Activated CD4-positive, CD25-positive, alpha-beta regulatory T cell treated with anti-CD3 and anti-CD28 coated beads, Interleukin-2, amount 50 U/mL, for 24 hours (primary cell): ENCODE measurements at places on chromosomes 13 and 19.

GRCh38 chr13:112897956-112898620, 70.9 kb upstream of the MCF2L start:
- ATAC-seq = no peak

DNA sequence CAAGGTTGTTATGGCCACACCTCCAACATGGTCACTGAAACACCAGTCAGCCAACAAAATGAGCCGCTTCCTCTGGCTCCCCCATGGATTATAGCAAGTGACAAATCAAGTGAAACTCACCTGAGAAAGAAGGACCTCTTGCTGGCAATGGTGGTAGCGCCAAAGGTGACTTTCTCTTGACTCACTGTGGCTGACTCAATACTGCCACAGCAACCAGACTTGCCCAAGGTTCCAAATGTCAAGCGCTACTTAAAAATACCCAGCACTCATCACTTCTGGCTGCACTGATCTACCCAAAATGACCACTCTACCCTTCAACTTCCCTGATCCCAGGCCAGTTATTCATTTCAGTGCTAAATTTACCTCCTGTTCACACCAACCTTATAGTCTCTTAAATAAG, 495.5 kb downstream of the FOXO1 start:
- ATAC-seq = peak; percentile 95

DNA sequence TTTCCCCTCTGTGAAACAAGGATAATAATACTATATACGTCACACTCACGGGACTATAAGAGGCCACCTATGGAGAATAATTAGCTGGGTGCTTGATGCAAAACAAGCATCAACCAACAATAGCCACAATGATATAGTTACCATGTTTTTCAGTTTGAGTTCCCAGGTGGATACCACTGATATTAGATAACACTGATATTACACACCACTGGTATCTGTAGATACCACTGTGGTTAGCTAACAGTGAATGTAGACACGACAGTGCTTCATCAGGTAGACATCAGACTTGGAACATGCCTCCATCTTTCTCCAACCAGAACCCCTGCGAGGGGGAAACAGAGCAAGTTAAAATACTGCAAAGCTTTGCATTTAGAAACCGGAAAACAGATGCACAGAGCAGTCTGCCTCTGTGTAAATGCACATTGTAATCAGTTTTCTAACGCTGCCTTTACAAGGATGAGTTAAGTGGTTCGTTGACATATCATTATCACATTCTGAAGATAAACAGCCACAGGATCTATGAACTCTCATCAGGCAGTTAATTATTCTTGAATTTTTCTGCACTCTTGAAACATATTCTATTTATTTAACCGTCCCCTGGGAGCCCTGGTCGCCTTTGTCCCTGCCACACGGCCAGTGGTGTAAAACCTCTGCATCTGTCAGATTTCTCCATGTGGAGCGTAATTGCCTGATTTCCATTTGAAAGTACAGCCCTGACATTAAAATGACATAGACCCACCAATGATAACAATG, 80.7 kb downstream of the RNASEH2B start:
- ATAC-seq = no peak

GRCh38 chr13:50893211-50893852, 16.3 kb upstream of the RNASEH2B start:
- peak; percentile 96 for ATAC-seq

- no peak for ATAC-seq
Observed at GRCh38 chr13:75507027-75508001, 25.3 kb upstream of the TBC1D4 start.

DNA sequence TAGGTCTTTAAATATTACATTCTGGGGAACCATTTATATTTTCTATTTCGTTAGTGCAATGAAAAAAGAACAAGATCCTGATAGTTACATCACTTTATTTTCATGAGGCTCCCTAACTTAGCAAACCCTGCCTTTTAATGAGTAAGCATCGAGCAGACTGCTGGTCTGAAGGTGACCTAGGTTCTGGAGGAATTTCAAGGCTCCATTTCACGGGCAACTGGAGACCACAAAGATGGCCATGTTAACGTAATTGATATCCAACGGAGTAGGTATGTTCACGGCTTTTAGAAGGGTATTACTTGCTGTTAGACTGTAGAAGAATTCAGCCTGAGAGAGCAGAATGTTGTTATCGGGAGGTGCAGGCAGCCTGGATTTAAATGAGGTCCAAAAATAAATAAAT, 1597.6 kb downstream of the EFNB2 start:
- no peak for ATAC-seq

- no peak for ATAC-seq
Observed at GRCh38 chr13:28058866-28059613, 41.3 kb downstream of the FLT3 start.

- no peak for ATAC-seq
Observed at GRCh38 chr13:38647312-38647711, 39.6 kb upstream of the FREM2 start.

GRCh38 chr13:94196413-94196812, 283.1 kb downstream of the DCT start:
- no peak for ATAC-seq

DNA sequence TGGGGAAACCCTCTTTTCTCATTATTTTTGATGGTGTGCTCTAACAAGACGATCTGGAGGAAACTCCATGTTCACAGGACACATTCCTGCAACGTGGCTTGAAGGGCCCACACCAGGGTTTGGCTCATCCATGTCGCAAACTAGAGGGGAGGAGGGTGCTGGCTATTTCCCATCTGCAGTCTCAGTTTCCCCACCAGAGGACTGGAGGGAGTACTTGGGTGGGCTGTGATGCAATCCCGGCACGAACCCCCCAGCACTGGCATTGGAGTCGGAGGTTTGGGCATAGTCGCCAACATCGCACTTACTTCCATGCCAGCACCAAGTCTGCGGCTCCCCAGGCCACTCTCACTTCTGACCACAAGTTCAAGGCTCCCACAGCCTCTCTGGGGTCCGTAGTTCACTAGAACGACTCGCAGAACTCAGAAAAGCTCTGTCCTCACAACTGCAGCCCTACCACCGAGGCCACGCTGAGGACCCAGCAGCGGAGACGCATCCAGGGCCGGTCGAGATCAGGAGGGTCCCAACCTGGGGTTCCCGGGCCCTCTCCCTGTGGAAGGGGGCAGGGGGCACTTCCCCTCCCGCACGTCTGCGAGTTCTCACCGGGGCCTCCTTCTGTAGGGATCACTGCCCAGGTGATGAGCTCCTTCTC, 165.6 kb upstream of the SOX1 start:
- no peak for ATAC-seq

DNA sequence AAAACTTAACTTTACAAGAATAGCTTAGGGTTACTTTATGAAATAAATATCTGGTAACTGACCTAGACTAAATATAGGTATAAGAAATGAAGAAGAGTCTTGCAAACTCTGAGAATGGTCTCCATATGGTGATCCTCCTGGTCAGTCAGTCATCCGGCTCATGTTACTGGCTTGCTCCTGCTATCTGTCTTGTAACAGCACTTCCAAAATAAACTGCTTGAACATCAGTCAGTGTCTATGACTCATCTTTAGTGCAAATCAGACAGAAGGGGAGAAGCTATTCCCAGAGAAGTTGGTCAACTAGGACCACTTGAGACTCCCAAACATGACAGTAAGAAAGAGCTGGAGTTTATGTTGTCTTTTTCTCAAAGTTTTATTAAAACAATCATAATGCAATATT, 1550.9 kb downstream of the PCDH9 start:
- ATAC-seq = no peak

DNA sequence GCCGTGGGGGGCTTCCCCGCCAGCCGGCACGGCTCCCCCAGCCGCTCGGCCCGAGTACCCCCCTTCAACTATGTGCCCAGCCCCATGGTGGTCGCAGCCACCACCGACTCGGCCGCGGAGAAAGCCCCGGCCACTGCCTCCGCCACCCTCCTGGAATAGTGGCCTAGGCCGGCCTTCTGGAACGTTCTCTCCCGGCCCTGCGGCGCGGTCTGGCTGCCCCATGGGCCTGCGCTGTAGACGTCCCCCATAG, 9.0 kb downstream of the C19orf25 start:
- ATAC-seq = no peak

DNA sequence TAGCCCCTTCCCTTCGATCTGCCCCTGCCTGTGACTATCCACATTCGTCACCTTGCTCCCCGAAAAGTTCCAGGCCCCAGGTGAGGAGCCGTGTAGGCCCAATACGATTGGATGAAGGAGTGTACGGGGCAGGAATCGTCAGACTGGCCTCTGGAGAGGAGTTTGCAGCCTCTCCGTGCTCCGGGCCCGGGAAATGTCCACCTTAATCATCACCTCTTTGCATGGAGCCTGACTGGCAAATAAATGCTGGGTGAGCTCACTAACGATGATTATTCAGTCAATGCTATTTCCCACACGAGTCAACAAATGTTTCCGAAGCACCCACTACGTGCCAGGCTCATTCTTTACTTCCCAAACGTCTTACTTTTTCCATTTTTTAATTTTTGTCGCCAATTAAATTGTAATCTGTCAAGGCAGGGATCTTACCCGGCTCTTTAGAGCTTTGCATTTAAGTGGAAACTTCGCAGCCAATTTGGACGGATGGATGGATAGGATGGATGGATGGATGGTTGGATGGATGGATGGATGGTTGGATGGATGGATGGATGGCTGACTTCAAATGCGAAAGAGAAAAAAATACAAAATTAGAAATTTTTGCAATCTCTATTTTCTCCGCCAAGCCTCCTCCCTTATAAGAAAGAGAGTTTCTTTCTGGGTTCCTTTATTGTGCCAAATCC, 45.8 kb downstream of the TGDS start:
- ATAC-seq = peak; percentile 0

- peak; percentile 57 for ATAC-seq
Observed at GRCh38 chr13:94558716-94559115, 37.2 kb downstream of the TGDS start.

GRCh38 chr13:30314069-30314468, 6.7 kb upstream of the KATNAL1 start:
- no peak for ATAC-seq

GRCh38 chr13:28161370-28161769, 23.0 kb downstream of the PAN3 start:
- ATAC-seq = no peak

DNA sequence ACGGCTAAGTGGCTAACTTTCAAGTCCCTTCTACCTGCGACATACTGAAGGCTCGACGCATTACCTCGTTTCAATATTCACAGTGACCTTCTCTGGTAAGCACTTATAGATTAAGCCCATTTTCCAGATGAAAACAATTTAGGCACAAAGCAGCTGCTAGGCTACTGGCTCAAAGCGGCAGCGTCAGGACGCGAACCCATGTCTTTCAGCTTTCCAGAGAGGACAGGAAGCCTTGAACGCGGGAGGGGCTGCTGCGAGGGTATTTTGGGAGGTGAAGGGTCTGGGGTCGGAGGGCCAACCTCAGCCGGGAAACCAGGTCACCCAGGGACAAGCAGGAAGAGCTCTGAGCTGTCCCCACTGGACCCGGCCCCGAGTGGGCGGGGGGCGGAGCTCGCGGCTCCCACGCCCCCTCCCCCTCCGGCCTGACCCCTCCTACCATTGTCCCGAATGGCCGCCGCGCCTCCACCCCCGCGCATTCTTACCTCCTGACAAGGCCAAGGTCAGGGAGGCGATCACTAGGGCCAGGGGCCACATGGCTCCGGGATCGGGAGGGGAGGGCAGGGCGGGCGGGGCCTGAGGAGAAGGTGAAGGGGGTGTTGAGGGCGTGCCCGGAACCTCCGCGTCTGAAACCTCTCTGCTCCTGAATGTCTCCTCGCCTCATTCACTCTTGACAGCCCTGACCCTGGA, at the start of gene KLK13:
Gene KLK13, minus strand, starts transcription at position 559 of the 687 bp plus-strand sequence. Its CDS starts 25 bp downstream, at position 534.
- ATAC-seq = no peak

DNA sequence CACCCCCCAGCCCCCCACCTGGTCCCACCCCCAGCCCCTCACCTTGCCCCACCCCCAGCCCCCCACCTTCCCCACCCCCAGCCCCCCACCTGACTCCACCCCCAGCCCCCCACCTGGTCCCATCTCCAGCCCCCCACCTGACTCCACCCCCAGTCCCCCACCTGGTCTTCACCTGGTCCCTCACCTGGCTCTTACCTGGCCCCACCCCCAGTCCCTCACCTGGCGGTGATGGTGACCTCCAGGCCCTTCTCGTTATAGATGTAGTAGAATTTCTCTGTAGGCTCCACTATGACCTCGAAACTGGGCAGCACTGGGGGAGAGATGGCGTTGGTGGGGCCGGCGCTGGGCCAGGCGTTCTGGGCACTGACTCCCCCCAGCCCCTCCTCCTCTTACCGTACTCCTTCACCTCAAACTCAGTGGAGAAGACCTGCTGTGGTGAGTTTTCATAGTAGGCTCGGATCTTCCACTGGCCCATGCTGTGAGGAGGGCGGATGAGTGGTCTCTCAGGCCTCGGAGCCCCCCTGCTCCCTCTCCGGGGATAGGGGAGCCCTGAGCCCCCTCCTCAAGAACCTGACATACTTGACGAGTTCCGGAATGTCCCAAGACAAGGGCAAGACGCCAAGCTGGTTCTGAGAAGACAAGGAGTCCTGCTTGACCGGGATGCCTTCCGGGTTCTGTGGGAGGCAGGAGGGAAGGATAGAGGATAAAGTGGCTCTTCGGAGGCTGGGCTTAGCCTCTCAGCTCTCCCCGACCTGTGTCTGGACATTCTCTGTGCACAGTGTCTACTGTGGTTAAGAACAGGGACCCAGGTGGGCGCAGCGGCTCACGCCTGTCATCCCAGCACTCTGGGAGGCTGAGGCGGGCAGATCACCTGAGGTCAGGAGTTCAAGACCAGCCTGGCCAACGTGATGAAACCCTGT, 6.4 kb downstream of the C3 start:
- no peak for ATAC-seq

- no peak for ATAC-seq
Observed at GRCh38 chr13:100409132-100409531, 179.5 kb downstream of the GGACT start.
